GM04504 (cell line): ENCODE measurements at places on chromosomes 5 and 9.

DNA sequence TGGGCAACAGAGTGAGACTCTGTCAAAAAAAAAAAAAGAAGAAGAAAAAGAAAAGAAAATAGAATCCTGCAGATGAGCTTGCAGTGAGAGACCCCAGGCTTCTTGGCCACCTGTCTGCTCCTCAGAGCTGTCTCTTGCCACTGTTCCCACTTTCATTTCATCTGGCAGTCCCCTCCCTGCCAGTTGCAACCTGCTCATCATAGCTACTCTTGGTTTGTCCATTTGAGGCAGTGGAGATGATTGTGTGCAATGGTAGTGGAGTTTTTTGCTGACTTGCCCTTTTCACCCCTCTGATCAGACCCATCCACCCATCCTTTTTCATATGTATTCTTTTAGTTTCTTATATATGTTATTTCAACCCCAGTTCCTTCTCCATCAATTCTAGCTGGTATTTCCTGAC, 28.7 kb downstream of the ANKRD33B start:
- DNase-seq = no peak

- DNase-seq = no peak
Measured at GRCh38 chr5:67255881-67256280, 59.3 kb upstream of the CD180 start.

DNA sequence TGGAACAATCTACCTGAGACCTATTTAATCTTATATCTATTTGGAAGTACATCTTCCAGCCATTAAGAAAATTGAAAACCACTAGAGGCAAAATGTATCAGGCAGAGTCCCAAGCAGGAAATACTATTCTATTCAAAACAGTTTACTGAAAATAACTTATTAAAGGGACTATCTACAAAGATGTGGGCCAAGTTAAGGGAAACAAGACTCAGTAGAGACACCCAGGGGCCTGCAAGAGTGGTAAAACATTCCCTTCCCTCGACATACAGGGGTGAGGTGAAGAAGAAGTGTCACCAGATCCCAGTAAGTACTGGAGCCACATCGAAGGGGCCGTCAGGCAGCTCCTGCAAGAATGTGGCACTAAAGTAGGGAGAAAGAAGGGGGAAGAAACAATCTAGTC, 12.1 kb upstream of the NRG2 start:
- DNase-seq = no peak

DNA sequence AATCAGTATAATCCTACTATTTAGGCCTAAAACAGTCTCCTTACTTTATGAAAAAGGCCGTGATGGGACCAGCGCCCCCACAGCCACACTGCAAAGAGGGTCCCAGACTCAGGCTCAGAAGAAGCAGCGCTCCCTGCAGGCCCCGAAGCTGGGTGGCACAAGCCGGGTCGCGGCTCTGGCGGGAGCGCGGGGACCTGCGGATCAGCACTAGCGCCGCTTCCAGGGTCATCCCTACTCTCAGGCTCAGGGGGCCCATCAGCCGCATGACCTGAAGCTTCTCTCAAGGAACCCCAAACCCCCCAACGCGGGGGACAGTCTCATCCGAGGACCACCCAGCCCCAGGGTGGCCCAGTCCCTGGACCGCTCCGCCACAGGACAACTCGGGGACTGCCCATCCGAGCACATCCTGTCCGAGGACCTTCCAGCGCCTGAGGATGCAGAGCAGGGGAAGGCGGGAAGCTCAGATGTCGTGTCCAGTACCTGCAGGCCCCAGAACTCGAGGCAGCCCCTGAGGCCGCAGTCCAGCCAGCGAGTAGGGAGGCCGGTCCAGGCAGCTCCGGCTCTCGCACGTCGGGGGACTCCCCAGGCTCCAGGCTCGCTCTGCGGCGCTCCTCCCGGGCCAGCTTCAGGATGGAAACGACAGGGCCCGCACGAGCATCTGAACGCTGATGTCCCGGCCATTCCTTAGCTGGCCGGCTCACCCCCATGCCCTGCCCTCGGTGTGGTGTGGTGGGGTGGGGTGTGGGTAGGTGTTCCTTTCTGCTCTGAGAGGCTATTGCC, 32.4 kb upstream of the CDK20 start:
- no peak for DNase-seq

DNA sequence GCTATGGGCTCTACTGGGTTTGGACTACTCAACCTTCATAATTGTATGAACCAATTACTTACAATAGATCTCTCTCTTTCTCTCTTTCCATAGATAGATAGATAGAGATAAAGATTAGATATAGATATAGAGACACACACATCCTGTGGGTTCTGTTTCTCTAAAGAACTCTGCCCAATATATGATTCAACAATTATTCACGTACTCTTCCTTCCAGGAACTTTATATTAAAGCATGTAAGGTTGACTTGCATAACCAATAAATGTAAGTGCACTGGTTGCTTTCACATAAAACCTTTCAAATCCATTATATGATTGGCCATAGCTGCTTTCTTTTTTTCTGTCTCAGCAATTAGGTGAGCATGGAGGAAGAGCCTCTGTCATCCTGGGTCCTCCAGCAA, 46.7 kb upstream of the CDH18 start:
- no peak for DNase-seq

DNA sequence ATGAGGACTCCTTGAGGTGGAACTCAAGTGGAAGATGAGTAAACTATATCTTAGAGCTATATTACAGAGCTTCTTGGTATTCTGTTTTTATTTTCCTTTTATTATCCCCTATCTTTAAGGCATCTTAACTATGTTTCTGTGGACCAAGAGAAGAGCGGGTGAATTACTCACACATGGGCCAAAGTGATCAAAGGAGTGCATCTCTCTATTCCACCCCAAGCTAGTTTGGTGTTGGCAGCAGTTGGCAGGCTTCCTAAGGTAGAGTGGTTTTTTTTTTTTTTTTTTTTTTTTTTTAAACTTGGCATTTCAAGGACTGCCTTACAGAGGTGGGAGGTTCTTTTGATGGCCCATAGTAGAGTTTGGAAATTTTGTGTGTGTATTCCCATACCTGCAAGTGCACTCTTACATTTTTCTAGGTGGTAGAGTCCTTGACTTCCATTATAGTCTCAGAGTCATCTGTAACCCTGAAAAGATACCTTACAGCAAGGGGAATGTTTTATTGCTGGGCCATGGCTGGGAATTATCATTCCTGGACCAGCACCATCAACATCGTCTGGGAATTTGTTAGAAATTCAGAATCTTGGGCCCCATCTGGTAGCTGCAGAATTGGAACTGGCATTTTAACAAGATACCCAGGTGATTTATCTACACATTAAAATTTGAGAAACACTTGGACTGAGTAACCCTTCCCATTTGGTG, 51.0 kb downstream of the ARHGAP26 start:
- no peak for DNase-seq
